ENCODE measurements at places on chromosomes 2 and 18. TPM values are rescaled to one million over a fixed set of nuclear protein-coding genes. Genes with fewer than 3 reads are reported as not detected.

The ERBB4 gene
- total RNA-seq, result 5.0 TPM

The MARCO gene
- total RNA-seq, result not detected

The LIMS4 gene
- 1.4 TPM for total RNA-seq

The CLIP4 gene
- 41.3 TPM for total RNA-seq

The C1GALT1C1L gene
- 0.30 TPM for total RNA-seq

The PSTPIP2 gene
- 2.1 TPM for total RNA-seq

The KIF5C gene
- total RNA-seq, result 0.08 TPM

The RIOK3 gene
- 44.0 TPM for total RNA-seq

The IER3IP1 gene
- total RNA-seq, result 55.1 TPM

The SERTAD2 gene
- 3.7 TPM for total RNA-seq

The ASTL gene
- not detected for total RNA-seq

The LHCGR gene
- total RNA-seq, result not detected

The FOXD4L1 gene
- total RNA-seq, result 0.12 TPM

The CCL20 gene
- not detected for total RNA-seq

The UGT1A3 gene
- total RNA-seq, result not detected

The DIPK1C gene
- total RNA-seq, result not detected

The TUBB8B gene
- total RNA-seq, result not detected
